Aorta (tissue), 5 donors: ENCODE measurements at places on chromosomes 11 and 22. TPM values are rescaled to one million over a fixed set of nuclear protein-coding genes. Genes with fewer than 3 reads are reported as not detected.
A peak's percentile ranks its signal among the peaks of the same experiment; 100 is the strongest.

Gene SAA4
- 0.84 TPM for total RNA-seq

- no peak for DNase-seq
- no peaks in the 10 kb centered on the region for H3K4me1 ChIP-seq
- H3K27me3 ChIP-seq, result no peaks in the 10 kb centered on the region
- H3K4me3 ChIP-seq, result peak overlapping the region; percentile 68
- peak overlapping the region; percentile 43 for H3K27ac ChIP-seq
Observed at GRCh38 chr11:118996926-118997626, 862 bp upstream of the CENATAC start.

Gene XNDC1N
- 12.8 TPM for total RNA-seq

Gene PARVA
- total RNA-seq, result 159 TPM

Gene CARD16
- 11.8 TPM for total RNA-seq

DNA sequence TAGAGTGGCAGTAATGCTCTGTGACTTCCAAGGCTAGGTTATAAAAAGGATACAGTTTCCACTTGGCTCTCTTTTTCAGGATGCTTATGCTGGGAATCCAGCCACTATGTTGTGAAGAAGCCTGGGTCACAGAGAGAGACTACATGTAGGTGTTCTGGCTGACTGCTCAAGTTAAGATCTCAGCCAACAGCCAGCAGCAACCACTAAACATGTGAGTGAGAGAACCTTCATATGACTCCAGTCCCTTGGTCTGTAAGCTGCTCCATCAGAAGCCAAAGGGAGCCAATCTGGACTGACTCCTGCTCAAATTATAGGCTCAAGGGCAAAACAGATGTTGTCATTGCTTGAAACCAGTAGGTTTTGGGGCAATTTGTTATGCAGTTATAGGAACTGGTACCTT is 162.7 kb downstream of the MAML2 start:
- H3K27ac ChIP-seq, result no peak overlapping the region
- no peaks in the 10 kb centered on the region for H3K4me1 ChIP-seq
- no peak overlapping the region for H3K4me3 ChIP-seq
- DNase-seq, result no peak

DNA sequence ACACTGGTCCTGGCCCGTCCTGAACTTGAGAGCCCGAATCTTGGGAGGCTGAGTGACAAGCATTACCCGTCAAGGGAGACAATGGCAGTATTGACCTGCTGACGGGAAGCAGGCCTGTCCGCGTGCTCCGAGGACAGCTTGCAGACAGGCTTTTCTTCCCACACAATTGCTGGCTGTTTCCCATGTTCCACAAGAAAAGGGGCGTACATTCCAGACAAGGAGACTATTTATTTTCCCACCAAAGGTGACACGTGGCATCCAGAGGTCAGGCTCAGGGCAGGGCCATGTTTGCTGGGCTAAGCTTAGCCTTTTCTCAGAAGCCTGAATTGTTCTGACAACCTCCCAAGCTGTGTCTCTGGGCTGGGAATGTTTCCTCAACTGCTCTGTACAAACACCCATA is 86.9 kb upstream of the SPON1 start:
- no peak for DNase-seq
- no peaks in the 10 kb centered on the region for H3K36me3 ChIP-seq
- no peak overlapping the region for H3K4me3 ChIP-seq
- H3K27ac ChIP-seq, result no peak overlapping the region
- H3K27me3 ChIP-seq, result no peaks in the 10 kb centered on the region
- no peaks in the 10 kb centered on the region for H3K4me1 ChIP-seq

Gene FTH1
- 2,602 TPM for total RNA-seq

GRCh38 chr22:23357053-23357452 is 176.7 kb downstream of the BCR start:
- no peak overlapping the region for H3K27ac ChIP-seq
- no peaks in the 10 kb centered on the region for H3K4me1 ChIP-seq
- H3K27me3 ChIP-seq, result no peaks in the 10 kb centered on the region
- no peak overlapping the region for H3K4me3 ChIP-seq

Gene PCNX3
- 24.8 TPM for total RNA-seq

DNA sequence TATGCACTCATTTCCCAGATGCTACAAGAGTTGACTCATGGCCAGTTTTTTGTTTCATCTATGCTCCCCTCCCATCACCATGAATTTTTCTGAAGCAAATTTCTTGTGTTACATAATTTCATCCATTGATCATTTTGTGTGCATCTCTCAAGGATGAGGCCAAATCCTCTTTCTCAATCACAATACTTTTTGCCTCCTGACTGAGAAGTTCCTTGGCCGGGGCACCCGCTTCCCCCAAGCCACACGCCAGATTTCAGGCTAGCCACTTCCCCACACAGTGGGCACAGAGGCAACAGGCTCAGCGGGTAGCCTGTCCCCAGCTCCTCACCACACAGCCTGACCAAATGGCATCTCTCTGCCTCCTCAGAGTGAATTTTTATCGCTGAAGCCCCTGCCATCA is 9.8 kb upstream of the DSCAML1 start:
- no peaks in the 10 kb centered on the region for H3K27me3 ChIP-seq
- H3K36me3 ChIP-seq, result no peaks in the 10 kb centered on the region
- no peak for DNase-seq
- no peak overlapping the region for H3K4me3 ChIP-seq

- H3K36me3 ChIP-seq, result no peaks in the 10 kb centered on the region
- no peaks in the 10 kb centered on the region for H3K4me1 ChIP-seq
- no peaks in the 10 kb centered on the region for H3K27me3 ChIP-seq
- H3K4me3 ChIP-seq, result no peak overlapping the region
- no peak for DNase-seq
Observed at GRCh38 chr11:111530091-111530490, 10.4 kb upstream of the LAYN start.

Gene VWCE
- total RNA-seq, result 5.6 TPM

GRCh38 chr11:44743959-44744557 is 17.3 kb downstream of the TSPAN18 start:
- H3K27ac ChIP-seq, result no peak overlapping the region
- no peaks in the 10 kb centered on the region for H3K36me3 ChIP-seq
- no peaks in the 10 kb centered on the region for H3K27me3 ChIP-seq

- DNase-seq, result no peak
- no peak overlapping the region for H3K4me3 ChIP-seq
- no peak overlapping the region for H3K27ac ChIP-seq
- H3K4me1 ChIP-seq, result no peaks in the 10 kb centered on the region
- H3K36me3 ChIP-seq, result no peaks in the 10 kb centered on the region
- H3K27me3 ChIP-seq, result no peaks in the 10 kb centered on the region
Observed at GRCh38 chr22:31321421-31321820, 24.7 kb downstream of the PATZ1 start.

DNA sequence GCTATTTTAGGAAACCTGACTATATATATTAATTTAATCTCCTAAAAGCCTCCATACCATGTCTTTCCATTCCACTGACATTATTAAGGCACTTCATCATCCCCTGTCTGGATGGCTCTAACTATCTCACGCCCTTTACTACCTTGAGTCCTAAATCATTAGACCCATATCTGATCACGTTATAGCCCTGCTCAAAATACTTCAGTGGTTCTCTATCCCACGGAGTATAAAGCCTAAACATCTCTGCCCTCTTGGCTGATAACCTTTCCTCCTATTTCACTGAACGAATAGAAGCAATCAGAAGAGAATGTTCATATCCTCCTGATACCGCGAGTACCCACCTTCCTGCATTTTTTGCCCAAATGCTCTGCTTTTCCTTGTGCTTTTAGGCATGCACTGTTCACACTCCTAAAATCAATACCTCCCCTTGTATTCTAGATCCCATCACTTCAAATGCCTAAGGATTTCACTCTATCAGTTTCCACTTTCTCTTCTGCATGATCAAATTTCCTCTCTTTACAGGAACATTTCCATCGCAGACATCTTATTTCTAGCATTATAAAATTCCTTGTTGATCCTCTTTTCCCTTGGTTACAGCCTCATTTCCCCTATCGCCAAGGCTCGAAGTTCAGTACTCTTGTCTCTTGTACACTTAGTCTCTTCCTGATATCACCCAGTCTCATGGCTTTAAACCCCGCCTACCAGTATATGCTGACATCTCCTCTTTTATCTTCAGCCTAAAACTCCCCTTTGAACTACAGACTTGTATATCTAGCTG is 45.0 kb upstream of the BIRC3 start:
- no peak for DNase-seq
- H3K27me3 ChIP-seq, result no peaks in the 10 kb centered on the region
- no peaks in the 10 kb centered on the region for H3K4me1 ChIP-seq
- no peak overlapping the region for H3K4me3 ChIP-seq
- H3K27ac ChIP-seq, result no peak overlapping the region

DNA sequence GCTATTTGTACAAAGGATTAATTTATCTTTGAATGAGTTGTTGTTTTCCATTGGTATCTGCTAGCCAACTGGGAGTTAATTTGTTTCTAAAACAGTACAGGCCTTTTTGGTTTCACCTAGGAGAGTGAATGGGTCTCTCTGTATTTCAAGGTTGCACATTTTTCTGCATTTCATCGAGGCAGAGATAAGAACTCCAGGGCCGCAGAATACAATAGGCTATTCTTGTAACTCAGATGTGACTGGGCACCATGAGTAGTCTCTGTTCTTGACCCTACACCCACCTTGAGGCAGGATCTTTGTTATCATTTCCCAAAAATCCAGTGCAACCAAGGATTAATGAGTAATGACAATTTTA is 51.7 kb upstream of the OR9Q1 start:
- H3K36me3 ChIP-seq, result no peaks in the 10 kb centered on the region
- DNase-seq, result no peak
- H3K27ac ChIP-seq, result no peak overlapping the region

Gene YPEL4
- total RNA-seq, result 0.97 TPM

Gene SLC22A25
- not detected for total RNA-seq
